ENCODE measurements at places on chromosomes 3 and 15.

DNA sequence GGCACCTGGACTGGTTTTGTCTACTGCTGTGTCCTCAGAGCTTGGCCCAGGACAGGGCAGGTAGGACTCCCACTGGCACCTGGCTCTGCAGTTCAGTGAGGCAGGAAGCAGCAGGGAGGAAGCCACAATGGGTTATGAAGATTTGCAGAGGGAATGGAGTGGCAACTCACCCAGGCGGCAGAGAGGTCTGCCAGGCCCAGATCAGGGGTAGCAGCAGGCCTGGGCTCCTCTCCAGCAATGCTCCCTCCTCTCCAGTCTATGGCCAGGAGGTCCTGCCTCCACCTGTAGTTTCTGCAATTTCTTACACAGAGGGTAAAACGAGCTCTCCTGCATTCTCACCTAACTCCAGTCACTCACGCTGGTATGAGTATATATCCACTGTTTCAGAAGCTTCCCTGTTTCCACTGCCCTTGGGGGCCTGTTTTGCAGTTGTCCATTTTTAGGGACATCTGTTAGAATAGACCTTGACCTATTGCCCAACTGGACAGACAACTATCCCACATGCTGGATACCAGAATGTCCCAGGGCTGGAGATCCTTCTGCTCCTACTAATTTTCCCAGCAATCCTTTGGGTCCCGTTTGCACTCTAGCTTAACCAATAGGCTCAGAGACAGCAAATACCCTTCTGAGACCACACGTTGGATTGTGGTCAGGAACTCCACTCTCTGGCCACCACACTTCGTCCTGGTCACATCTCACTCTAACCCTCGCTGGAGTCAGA is 35.2 kb downstream of the HMCES start:
- DNase-seq = peak; percentile 30

DNA sequence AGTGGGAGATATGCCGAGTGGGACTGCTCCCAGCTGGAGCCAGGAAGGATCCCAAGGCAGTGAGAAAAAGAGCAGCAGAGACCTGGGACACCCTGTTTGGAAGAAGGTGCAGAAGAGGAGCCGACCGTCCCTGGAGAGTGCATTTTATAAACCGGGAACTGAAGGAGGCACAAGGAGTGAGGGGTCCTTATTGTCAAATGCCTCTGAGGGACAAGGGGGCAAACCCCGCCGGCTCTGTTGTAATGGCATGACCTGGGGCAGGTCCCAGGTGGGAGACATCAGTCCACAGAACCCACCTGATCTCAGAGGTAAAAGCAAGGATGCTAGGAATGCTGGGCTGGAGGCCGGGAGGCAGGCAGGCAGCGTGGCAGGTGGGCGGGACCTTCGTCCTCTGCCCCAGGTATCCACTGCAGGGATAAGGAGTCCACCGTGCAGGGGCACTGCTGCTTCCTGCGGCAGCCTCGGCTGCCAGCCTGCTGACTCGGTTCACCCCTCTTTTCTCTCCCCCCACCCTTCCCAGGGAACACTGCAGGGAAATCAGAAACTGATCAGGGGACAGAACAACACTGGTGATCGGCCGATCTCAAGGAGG is 26.9 kb downstream of the ADAMTS17 start:
- no peak for DNase-seq

DNA sequence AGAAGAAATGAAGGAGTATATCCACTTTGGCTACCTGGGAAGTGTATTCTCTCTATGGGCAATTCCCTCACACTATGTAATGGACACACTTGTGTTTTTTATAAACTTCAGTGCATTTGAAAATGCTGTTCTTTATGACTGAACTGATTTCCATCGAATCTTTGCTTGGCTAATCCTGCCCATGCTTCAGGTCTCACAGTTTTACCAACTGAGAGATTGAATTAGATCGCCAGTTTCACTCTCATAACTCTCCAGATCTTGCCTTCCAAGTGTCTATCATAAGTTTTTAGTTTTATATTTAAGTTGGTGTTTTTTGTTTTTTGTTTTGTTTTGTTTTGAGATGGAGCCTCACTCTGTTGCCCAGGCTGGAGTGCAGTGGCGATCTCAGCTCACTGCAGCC is 73.5 kb upstream of the MBNL1 start:
- DNase-seq = no peak

DNA sequence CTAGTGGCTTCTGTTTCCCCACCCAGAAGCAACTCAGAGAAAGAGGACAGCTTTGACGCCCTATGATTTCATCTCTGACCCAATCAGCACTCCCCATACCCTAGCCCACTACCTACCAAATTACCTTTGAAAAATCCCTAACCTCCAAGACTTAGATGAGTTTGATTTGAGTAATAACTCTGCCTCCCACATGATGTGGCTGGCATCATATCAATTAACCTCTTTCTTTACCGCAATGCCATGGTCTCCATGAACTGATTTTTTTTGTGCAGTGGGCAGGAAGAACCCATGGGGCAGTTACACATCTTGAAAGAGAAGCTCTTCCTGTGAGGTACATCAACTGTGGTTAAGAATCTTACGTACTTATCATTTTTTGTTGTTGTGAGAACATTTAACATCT is 25.5 kb upstream of the APOD start:
- no peak for DNase-seq

- no peak for DNase-seq
These were observed 80.0 kb upstream of the SKOR1 start for GRCh38 chr15:67745073-67746006.

- no peak for DNase-seq
These were observed 100.5 kb downstream of the ATP8B4 start for GRCh38 chr15:50018491-50018890.

GRCh38 chr3:163218336-163218735 is 1721.7 kb downstream of the OTOL1 start:
- DNase-seq = no peak

GRCh38 chr3:131360191-131360755 is 21.3 kb upstream of the NUDT16 start:
- no peak for DNase-seq

DNA sequence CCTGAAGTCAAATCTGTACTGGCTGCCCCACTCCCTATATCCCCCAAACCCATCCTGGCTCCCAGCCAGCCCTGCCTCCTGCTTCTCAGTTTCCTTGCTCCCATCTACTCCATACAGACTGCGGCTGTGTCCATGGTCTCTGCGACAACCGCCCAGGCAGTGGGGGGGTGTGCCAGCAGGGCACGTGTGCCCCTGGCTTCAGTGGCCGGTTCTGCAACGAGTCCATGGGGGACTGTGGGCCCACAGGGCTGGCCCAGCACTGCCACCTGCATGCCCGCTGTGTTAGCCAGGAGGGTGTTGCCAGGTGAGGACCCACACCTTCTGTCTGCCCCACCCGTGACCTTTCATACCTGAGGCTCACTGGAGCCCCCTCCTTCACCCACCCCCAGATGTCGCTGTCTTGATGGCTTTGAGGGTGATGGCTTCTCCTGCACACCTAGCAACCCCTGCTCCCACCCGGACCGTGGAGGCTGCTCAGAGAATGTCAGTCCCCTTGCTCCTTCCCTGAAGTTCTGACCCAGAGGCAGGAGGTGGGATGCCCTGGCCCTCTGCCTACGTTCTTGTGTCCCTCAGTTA is 14.7 kb downstream of the STAB1 start:
- DNase-seq = no peak

DNA sequence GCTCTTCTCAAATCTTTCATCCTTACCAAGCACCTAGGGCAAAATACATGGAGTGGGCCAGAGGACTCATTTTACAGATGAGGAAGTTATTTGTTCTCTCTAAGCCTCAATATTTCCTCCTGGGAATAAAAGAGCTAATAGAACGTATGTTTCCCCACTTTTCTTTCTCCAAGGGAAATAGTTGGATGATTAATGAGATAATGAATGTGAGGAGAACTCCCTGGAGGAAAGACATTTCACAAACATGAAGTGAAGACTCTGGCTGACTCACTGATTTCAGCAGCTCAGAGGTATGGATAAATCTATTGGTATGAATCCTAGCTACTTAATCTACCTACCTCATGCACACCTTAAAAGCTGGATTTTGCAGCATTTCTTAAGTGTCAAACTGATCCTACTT is 98.4 kb downstream of the ECT2 start:
- DNase-seq = no peak

DNA sequence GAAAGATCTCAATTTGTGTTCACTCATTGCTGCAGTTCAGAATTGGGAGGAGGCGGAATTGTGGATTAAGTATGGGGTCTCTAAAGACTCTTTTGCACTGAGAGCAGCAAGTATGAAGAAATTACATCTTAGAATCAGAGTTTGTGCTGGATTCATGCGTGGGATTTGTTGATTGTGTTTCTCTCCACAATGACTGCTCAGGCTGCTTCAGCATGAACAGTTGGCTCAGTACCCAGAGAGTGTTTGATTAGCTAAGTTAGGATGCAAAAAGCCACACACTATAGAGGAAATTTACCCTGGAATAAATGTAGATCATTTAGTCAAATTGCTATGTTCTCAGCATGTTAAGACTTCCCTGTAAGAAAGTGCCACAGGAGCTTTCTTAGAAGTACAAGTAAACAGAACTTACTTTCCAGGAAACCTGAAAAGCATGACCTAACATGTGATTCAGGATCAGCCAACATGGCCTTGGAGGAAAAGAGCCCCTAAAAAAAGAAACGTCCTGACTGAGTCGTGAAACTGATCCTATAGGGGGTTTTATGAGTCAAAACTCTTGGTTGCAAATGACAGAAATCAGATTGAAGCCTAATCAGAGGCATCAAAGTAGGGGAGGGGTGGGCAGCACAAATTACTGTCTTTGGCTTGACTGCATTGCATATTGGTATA is 32.6 kb downstream of the HHLA2 start:
- DNase-seq = no peak

DNA sequence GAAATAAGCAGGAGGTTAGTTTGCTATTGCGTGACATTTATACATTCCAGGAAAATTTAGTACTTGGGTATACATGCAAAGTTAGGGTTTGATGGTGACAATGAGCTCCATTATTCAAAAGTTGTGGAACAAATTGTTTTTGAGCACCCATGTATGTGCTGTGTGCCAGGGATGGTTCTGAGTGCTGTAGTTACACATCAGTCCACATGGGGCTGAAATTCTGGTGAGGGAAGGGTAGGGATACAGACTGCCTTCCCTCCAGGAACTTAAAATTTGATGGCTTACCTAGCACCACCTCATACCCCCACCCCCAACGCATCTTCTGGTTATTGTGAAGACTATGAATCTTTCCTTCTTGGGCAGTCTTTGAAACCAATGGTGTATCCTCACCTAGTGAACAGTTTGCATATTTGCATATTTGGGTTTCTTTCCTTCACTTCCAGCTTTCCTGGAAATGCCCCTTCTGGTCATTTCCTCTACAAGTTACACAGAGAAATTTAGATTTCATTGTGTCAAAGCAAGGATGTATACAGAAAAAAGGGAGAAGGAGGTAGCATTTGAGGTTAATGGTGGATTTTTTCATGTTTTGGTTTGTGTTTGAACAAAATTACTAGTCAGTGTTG is 222.0 kb upstream of the IL12A start:
- DNase-seq = peak; percentile 69

DNA sequence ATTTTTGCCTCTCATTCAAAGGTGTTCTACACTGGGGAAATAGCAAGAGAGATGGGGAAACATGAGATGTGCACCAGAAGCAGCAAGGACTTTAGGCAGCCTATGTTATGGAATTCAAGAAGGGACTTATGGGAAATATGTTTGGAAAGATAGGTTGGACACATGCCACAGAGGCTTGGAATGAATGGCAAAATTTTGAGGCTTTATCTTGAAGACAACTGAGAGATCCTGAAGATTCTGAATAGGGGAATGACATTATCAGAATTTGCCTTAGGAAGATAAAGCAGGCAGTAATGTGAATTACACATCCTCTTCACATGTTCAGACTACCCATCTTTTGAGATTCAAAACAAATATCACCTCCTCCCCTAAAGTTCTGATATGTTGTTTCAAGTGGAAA is 10.0 kb upstream of the MECOM start:
- DNase-seq = no peak

- no peak for DNase-seq
These were observed 1.5 kb upstream of the GCSAM start for GRCh38 chr3:112134335-112135124.

- DNase-seq = no peak
These were observed 435.9 kb upstream of the RBMS3 start for GRCh38 chr3:28845006-28845324.

DNA sequence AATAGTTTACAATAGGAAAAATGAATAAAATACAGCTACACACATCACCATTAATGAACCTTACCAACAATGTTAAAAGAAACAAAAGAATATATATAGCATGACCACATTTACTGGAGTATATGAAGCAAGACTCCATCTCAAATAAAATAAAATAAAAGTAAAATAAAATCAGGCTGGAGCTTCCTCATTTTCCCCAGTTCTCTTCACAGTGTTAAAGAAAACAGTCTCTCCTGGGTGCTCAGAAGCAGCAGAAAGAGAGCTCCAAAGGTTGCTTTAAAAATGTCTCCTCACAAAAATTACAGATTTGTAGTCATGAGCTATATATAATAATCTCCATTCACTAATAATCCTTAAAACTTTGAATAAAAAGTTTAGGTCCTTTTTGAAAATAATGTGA is 48.8 kb downstream of the PIK3CB start:
- no peak for DNase-seq

- no peak for DNase-seq
These were observed 198.4 kb downstream of the ATP10A start for GRCh38 chr15:25664761-25665160.

GRCh38 chr15:71634820-71635560 is 175.4 kb upstream of the NR2E3 start:
- DNase-seq = no peak

DNA sequence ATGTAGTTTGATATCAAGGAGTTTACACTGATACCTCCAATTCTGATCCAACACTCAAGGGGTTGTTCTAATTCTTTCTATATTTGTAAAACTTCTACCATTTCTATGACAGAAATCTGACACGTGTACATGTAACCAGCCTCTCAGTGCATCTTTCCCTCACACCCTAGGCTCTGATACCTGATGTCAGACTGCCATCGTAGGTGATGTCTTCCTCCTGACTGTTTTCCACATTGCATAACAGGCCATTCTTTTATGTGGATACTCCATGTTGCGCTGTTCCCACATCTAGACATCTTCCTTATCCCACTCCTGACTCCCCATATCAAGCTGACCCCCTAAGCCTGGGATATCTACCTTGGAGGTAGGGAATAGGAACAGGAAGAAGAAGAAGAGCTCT is 159.1 kb downstream of the FNDC3B start:
- no peak for DNase-seq

- no peak for DNase-seq
These were observed 38.0 kb upstream of the GBE1 start for GRCh38 chr3:81799403-81799802.

All from A549 (cell line).